ENCODE measurements at places on chromosomes 13 and 19. TPM values are rescaled to one million over a fixed set of nuclear protein-coding genes. Genes with fewer than 3 reads are reported as not detected.

The CBY2 gene
- total RNA-seq: not detected

The FCAR gene
- total RNA-seq: not detected

The MATK gene
- total RNA-seq: not detected

The ZNF30 gene
- total RNA-seq: 1.9 TPM

The LMTK3 gene
- 13.9 TPM for total RNA-seq

The ZNF154 gene
- total RNA-seq: 0.20 TPM

The PSPN gene
- 1.3 TPM for total RNA-seq

The MEX3D gene
- 55.6 TPM for total RNA-seq

The ZNF8 gene
- 6.4 TPM for total RNA-seq

The OPA3 gene
- 10.8 TPM for total RNA-seq

The CACNA1A gene
- 0.35 TPM for total RNA-seq

The GNG14 gene
- total RNA-seq: not detected

The NTF4 gene
- total RNA-seq: 14.0 TPM

The GEMIN7 gene
- 30.6 TPM for total RNA-seq

The GCDH gene
- 23.2 TPM for total RNA-seq

The CCDC169 gene
- total RNA-seq: 6.9 TPM

The KCNC3 gene
- 9.4 TPM for total RNA-seq

The C2CD4C gene
- 2.1 TPM for total RNA-seq

The KISS1R gene
- total RNA-seq: not detected

The ZNF560 gene
- total RNA-seq: 2.4 TPM

The DCLK1 gene
- 1.4 TPM for total RNA-seq

The HAUS8 gene
- total RNA-seq: 30.8 TPM

The SYDE1 gene
- 2.7 TPM for total RNA-seq

The ZNF93 gene
- 4.1 TPM for total RNA-seq

The CD33 gene
- total RNA-seq: not detected

The CD22 gene
- 29.8 TPM for total RNA-seq

The APOE gene
- 16.5 TPM for total RNA-seq

The ZNF439 gene
- 0.83 TPM for total RNA-seq

The LILRA6 gene
- total RNA-seq: not detected

The NXNL1 gene
- not detected for total RNA-seq

The FOXA3 gene
- total RNA-seq: not detected

The ALOX5AP gene
- not detected for total RNA-seq

The TDRD12 gene
- 0.25 TPM for total RNA-seq

The C19orf18 gene
- not detected for total RNA-seq

The IZUMO4 gene
- total RNA-seq: 1.5 TPM

The OR7D2 gene
- not detected for total RNA-seq

The SSC5D gene
- 3.9 TPM for total RNA-seq

The AMER2 gene
- not detected for total RNA-seq

The LRRC63 gene
- 0.28 TPM for total RNA-seq

The KIR2DL1 gene
- total RNA-seq: not detected

The PALM3 gene
- total RNA-seq: 25.0 TPM

The TJP3 gene
- total RNA-seq: 56.8 TPM

The MCEMP1 gene
- total RNA-seq: not detected

The MKNK2 gene
- total RNA-seq: 132 TPM

The ZNF132 gene
- 1.5 TPM for total RNA-seq

The ZNF888 gene
- 14.5 TPM for total RNA-seq

The FGF22 gene
- total RNA-seq: not detected

The POU4F1 gene
- total RNA-seq: not detected

The LYPD3 gene
- 70.8 TPM for total RNA-seq

The CGB1 gene
- total RNA-seq: 0.83 TPM

The ZNF787 gene
- total RNA-seq: 51.5 TPM

The SHC2 gene
- total RNA-seq: 0.70 TPM

The GNG7 gene
- 2.8 TPM for total RNA-seq
